Anterior cingulate cortex (tissue), 58 donors: ENCODE measurements at places on chromosomes 7 and 10.
A peak's percentile ranks its signal among the peaks of the same experiment; 100 is the strongest.

DNA sequence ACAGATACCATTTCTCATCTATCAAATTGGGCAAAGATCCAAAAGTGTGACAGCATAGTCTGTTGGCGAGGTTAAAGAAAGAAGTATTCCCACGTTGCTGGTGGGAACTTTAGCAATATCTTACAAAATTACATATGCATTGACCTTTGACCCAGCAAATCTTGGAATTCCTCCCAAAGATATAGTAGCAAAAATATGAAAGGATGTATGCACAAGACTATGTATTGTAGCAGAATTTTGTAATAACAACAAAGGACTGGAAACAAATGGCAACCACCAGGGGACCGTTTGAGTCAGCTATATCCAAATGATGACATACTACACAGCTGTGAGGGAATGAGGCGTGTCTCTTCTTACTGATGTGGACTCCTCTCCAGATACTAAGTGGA lies 50.2 kb downstream of the KCNH2 start:
- DNase-seq, result no peak

GRCh38 chr10:5663692-5664427 lies 2.5 kb downstream of the ASB13 start:
- no peak for DNase-seq

- no peak for DNase-seq
Observed at GRCh38 chr10:80473096-80473657, 19.1 kb downstream of the TSPAN14 start.

DNA sequence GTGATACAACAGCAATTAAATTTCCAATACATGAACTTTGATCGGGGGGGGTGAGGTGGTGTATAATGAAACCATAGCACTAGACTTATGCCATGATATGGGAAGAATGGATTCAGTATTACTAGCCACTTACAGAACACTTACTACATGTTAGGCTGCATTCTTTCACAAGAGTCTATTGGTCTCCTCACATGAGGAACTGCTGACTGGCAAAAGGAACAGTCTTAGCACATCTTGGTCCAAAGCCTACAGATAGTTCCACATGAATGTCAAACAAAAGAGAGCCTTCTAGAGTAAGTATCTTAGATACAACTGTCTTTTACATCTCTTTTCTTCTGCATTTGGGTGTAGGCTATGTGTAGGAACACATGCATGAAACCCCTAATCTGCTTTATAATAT lies 115.9 kb upstream of the DNAJB12 start:
- DNase-seq, result no peak

DNA sequence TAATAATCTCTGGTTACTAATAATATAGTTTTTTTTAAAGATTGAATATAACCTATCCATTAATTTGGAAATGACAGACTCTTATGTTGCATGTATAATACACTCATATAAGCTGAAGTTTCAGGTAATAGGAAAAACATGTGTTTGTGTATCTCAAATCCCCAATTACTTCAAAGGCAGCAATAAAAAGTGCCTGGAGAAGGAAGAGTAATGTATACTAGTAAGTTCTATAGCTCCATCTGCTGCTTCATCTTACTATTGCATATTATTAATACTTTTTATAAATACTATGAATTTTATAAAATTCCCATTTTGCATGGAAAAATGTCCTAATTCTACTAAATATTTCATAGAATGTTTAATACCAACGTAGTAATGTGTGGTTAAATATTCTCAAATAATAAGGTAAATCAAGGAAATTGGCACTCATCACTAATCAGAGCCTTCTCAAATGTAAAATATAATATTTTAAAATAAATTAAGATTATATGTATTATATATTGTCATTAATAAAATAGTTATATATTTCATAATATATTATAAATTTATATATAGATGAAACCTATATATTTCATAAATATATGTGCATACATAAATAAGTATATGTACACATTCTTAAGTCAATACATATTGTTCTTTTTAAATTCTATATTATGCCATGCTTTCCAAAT lies 311.9 kb downstream of the HGF start:
- no peak for DNase-seq

DNA sequence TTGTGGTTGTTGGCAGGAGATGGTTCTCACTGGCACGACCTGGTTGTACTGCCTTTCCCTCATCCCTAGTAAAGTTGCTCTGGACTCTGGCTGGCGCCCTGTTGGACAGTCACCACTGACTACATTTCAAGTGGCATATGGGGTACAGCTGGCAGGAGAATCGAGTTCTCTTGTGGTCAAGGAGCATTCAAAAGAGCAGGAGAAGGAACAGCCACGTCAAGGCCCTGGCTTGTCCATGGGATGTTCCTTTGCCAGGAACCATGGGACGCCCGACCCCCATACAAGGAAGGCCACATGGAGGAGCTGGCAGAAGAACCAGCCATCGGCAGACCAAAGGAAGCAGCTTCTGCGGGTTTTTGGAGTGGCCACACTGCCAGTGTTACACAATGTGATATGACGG lies 87.0 kb upstream of the SLC25A13 start:
- no peak for DNase-seq

- DNase-seq, result no peak
Observed at GRCh38 chr7:46764100-46764936, 817.6 kb downstream of the TNS3 start.

- DNase-seq, result peak; percentile 80
Observed at GRCh38 chr7:112205343-112206237, 609 bp downstream of the DOCK4 start.

GRCh38 chr10:62760401-62760800 lies 44.1 kb upstream of the ADO start:
- no peak for DNase-seq

DNA sequence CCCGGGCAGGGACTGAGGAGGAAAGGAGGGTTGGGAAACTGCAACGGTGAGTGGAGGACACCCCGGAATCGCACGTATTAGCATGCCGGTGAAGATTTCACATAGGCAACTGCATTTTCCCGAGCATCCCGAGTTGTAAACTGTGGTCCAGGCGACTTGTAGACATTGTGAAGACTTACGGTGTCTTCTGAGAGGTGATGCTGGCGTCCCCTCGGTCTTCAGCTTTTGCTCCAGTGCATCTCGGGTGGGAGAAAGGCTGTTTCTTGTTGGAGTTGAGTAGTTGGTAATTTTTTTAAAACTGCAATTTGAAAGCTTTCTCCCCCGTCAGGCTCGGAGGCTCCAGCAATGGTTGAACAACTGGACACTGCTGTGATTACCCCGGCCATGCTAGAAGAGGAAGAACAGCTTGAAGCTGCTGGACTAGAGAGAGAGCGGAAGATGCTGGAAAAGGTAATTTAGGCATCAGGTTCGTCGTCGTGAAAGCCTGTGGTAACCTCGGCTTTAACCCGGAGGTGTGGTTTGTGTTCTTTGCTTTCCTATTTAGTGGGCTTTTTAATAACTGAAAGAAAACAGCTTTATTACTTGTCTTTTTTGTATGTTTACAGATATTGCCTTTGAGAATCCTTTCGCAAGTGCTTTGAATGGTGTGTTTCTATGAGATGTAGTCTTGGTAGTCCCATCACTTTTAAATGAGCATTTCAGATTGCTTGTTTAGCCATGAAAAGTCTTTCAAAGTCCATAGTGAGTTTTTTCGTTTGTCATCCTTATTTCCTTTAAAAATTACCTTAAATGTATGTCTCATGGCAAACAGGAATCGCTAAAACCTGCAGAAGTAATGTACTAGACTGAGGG lies 687 bp downstream of the HELLS start:
- no peak for DNase-seq

GRCh38 chr10:17428351-17429097 lies 25.9 kb downstream of the ST8SIA6 start:
- no peak for DNase-seq

DNA sequence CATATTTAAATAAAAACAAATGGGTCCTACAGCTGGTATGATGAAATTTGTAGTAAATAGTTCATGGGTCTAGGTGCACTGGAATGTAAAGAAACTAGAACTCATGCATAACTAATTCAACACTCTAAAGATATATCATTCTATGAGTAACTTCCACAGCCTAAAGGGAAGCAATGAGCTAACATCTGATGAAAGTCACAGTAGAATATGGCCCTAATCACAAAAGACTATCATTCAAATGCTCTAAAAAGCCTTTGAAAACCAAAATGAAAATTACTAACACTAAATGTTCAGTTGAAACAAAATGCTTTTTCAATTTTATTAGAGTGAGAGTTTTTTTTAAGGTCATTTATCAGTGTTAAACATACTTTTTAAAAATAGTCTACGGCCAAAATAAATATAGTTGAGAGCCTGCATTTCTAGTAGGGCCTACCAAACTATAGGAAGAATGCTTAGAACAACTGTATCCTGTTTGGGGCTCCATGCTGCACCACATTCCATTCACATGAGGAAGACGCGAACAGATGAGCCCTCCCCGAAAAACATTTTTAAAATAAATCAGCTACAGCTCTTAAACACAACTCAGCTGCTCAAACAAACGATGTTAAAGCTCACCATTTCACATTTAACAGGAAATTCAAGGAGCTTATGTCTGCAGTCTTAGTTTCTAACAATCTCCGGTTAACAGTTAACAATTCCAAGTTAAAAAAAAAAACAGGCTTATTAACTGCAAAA lies 134.5 kb downstream of the NRBF2 start:
- no peak for DNase-seq

DNA sequence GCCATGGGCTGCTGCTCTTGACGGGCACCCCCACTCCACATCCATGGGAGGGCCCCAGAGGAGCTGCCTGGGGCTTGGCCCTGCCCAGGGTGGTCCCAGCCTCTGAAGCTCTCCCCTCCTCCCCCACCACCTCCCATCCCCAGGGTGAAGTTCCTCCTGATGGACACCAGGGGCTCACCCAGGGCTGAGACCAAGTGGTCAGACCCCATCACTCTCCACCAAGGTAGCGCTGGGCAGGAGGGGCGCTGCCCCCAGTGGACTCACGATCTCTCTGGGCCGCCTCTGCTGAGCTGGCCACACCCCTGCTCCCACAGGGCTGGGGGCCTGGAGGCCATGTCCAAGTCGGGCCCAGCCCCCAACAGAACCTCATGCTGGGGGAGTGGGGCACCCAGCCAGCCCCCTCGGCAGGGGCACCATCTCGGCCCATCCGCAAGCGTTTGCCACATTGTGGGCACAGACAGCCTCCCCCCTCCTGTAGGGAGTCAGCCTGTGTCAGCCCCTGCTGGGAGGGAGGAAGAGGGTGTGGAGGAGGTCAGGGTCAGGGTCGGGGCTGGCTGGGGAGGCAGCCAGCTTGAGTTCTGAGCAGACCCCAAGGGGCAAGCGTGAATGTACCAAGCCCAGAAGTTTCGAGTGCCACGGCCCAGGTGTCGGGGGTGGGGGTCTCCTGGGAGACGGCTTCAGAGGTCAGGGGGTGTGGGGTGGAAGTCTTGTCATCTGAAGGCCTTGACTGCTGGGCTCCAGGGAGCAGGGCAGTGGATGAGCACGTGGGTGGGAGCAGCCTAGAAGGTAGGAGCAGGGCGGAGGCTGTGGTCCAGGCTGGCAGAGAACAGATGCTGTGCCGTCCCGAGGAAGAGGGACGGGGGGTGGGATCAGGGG lies 2.8 kb downstream of the UPK3B start:
- no peak for DNase-seq
